ENCODE measurements at places on chromosomes 7 and 10.

DNA sequence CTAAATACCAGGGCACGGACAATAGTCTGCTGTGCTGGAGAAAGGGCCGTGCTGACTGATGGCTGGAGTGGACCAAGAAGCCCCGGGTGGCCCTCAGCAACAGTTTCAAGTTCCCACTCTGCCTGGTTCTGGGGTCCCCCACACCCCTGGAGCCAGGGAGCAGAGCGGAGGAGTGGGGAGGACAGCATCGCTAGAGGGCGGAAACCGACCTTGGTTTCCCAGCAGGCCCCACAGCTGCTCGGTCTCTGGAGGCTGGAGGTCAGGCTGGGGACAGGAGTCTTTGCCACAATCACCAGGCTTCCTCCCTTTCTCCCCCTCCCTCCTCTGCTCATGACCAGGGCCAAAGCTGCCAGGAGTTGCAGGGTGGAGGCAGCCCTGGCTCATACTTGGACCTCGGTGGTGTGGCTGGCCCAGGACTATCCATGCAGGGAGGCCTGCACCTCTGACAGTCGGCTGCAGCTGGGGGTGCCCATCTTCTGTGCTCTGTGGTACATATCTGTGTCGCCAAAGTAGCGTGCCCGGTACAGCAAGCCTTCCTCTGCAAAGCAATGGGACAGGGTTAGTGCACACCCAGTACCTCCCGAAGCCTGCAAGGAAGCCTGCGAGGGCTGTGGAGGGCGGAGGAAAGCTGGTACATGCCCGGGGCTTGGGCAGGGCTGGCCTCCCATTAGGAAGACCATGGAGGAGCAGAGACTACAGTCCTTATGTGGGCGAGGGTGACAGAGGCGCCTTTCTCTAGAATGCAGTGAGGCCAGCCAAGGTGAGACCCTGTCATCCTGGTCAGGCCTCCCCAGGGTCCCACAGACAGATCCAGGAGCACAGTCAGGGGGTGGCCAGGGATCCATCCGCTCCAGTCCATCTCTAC is 19.1 kb downstream of the DNAJB12 start:
- no peak for DNase-seq

DNA sequence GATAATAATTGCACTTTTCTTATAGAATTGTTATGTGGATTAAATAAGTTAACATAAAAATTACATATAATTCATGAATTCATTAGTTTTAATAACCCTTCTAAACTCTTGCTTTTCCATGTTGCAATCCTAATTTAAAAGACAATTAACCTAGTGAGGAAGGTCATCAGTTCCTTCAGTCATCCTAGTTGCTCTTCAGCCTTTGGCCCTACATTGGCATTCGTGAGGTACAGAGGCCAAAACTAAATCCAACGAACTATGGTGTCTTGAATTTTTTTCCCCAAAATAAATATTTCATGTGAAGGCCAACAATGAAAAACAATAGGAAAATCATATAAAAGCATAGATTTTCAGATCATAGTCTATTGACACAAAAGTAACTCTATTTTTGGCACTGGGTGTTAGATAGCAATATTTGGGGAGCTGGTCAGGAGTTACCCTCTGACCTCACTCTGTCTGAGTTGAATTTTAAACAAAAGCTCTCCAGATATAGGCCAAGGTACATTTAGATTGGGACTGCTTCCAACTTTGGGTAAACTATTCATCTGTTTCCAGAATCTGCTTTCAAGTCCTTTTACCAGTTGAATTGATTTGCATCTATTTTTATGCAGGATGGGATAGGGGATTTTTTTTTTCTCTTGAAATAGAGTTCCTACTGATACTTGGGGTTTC is 104.5 kb downstream of the SEM1 start:
- no peak for DNase-seq

GRCh38 chr10:96642973-96643372 is 56.2 kb upstream of the TM9SF3 start:
- DNase-seq: peak; percentile 63

DNA sequence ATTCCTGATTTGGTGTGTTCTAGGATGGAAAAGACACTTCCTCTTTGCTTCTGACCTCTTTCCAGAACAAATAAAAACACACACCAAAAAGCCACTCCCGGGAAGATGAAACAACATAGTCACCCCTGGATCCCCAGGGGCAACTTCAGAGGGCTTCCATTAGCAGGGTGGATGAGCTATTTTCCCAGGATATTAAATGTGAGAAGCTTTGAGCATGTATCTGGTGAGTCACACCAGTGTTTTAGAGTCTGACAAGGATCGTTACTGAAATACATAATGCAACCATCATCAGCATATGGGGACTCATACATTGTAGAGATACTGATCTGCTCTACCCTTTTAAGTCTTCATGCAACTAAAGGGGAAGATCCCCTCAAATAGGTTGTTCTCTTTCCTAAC is 115.5 kb upstream of the ZNF438 start:
- no peak for DNase-seq

- no peak for DNase-seq
These were observed 26.7 kb downstream of the TSPAN14 start for GRCh38 chr10:80480852-80481251.

DNA sequence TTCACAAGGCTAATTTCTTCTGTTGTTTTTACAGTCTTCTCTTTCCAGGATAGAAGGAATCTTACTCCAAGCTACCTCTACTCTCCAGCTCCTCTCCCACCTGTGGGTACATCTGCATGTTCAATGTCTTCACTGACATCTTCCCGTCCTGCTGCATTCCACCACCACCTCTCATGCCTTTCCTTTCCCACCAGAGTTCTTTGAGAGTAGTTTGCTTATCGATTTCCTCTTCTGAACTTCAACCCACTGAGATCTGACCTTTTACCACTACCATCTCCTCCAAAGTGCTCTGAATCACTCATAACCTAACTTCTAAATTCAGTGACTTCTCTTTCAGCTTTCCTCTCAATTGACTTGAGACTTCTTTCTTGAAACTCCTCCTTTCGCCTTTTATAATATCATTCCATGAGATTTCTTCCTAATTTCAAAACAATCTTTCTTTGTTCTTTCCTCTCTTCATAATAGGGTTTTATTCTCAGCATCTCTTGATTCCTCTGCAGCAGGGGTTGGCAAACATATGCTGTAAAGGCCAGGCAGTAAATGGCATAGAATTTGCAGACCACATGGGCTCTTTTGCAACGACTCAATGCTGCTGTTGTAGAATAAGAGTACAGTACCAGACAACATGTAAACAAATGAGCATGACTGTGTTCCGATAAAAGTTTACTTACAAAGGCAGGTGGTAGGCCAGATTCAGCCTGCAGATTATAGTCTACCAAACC is 22.1 kb downstream of the ACSL5 start:
- no peak for DNase-seq

DNA sequence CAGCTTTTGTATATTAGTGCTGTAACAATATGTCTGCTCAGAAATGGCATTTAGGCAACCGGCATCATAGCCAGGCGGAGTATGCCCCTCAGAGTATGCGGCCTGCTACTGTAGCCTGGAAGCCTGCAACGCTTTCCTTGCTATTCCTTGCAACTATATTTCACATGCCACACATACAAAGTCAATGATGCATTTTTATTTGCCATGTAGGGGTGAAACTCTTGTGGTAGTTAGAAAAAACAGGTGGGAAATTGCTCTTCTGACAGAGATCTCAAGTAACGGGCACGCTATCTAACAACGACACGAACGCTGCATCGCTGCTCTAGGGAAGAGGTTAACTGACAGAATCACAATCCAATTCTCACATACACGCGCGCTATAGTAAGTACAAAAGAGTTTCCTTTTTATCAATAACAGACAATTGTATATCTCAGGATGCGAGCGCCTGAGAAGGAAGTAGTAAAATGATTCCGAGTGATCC is 5.9 kb downstream of the EBF3 start:
- no peak for DNase-seq

DNA sequence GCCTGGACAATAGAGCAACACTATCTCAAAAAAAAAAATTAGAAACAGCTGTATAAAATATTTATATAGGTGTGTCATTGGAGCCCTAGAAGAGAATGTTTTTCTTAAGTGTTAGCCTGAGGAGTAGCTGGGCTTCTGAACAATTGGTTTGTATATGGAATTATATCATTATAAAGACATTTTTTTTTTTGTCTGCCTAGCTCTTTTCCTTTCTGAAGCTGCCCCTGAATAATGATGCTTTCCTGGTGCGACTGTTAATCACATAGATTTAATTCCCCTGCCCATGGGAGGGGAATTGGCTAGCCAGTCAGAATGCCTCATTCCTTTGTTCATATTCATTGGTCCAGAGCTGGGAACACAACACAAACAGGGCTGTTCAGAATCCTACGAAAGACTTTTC is 13.9 kb upstream of the ABCC2 start:
- DNase-seq: no peak

GRCh38 chr10:79402951-79403350 is 42.5 kb downstream of the ZCCHC24 start:
- no peak for DNase-seq

DNA sequence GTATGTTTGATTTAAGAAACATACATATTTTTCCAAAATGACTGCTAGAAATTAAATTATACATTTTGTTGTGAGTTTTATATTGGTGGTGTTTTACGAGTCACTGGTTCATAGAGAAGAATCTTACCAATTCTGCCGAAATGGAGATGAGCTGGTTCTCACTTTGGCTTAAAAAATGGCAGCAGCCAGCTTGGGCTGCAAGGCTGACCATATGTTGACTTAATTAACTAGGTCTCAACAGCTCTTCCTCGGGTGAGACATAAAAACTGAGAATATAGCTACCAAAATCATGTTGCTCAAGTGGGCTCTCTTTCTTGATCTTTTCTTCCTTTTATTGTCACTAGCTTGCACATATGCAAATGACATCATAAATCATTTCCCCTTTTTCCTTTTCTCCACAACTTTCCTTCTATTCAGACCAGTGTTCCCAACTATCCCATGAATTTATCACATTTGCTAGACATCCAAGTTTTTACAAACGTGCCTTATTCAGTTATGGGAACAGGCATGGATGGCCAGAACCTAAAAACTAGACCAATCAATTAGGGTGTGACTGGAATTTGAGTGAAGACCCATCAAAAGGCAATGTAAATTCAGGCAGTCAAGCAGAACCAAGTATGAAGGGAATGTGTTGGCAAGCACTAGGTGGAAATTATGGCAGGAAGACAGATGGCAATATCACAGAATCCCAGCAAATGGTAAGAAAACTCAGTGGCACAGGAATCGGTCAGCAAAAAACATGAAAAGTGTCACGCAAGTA is 6.4 kb upstream of the TSPAN12 start:
- DNase-seq: no peak

DNA sequence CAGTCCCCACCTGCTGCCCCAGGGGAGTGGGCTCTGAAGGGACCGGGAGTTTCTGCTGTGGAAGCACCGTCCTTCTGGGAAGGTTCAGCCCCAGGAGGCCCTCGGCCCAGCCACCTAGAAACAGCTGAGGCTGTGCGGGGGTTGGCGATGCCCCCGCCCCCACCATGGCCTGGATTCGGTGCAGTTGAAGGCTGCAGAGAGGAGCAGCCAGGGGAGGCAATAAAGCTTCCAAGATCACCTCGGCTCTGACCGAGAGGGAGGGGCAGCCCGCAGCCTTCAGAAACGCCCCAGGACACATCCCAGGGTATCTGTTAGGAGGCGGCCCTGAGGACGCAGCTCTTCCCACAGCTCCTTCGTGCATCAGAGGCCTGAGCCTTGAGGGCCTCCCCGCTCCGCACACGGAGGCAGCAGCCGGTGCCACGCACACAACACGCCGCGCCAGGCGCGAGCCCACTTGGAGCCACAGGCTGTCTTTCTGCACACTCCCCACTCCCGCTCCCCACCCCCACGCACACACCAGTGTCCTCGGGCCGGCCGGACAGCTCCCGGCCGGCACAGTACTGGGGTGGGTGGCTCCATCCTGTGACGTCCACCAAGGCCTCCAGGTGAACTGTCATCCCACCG is 1.6 kb downstream of the KNDC1 start:
- no peak for DNase-seq

- no peak for DNase-seq
These were observed 13.5 kb downstream of the NEUROD6 start for GRCh38 chr7:31327071-31327470.

DNA sequence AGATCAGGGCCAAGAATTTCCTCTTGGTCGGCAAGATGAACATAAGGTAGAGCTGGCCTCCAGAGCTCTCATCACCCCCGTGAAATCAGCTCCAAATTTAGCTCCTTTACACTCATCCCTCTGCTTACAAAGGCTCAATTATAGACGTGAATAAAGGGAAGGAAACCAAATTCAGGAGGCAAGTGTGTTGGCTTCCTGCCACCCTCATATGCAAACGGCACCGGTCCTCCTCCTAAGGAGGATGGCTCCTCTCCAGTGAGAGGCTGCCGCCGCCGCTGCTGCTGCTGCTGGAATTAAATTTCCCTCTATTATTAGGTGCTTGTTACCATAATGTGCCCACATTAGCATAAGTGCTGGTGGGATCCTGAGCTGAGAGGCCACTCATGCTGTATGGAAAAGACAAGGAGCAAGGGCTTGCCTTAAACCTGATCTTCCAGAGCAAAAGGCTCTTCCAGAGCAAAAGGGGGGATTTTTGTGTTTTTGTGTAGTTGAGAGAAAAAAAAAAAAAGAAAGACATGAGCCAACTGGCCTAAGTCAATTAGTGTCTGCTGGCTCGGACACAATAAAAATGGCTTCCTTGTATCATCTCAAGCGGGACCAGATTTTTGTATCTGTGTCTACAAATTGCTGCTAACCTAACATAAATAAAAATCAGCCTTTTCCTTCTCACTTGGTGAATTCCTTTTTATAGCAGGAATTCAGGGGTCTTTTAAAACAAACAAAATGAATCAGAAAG is 68.4 kb downstream of the CDHR3 start:
- no peak for DNase-seq

- DNase-seq: no peak
These were observed 130.5 kb downstream of the HDAC9 start for GRCh38 chr7:18626086-18626485.

GRCh38 chr10:6033954-6034353 is 28.2 kb downstream of the IL2RA start:
- DNase-seq: no peak

DNA sequence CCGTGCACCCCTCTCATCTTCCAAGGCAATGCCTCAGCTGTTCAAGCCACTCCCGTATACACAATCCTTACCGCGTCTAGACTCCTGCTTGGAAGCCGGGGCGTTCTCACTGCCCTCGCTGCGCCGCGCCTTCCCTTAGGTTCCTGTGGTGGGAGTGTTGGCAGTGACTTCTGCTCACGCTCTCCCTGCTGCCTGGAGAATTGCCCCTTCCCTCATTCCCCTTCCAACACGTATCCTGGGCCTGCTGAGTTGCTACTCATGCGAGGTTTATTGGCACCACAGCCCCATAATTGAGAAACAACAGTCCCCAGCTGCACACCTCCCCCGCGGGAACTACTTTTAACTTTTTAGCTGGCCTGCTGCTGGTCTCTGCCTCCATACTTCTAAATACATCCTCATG is 31.9 kb downstream of the RBM17 start:
- no peak for DNase-seq

- no peak for DNase-seq
These were observed 372.5 kb upstream of the MKI67 start for GRCh38 chr10:128498746-128499145.

Measured in stimulated activated CD4-positive, alpha-beta T cell treated with anti-CD3 and anti-CD28 coated beads, Interleukin-12 subunit alpha, Interleukin-12 subunit beta, amount 100 ng/mL, for 48 hours (primary cell).